ENCODE measurements at places on chromosomes 11 and 22.
A peak's percentile ranks its signal among the peaks of the same experiment; 100 is the strongest.

DNA sequence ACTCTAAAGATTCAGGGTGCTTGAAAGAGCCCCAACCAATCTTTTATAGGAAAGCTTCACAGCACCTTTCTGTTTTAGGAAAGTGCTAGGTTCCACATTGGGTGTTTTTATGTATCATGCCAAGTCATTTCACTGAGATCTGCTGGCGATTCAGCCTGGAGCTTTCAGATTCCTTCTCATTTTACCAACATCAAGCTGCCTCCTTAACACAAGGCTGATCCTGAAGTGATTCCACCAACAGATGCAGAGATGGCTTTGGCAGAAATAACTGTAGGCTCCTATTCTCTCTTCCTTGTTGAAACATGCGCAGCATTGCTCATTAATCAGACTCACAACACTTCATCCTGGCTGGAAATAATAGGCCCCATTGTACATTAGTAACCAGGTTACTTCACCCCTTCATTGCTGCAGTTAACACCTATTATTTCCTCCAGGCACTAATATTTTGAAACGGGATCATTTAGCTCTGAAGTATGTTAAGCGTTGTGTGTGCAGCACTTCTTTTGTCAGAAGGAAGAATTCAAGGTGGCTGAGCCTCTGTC, 89.0 kb downstream of the OPCML start:
- DNase-seq, result no peak

- DNase-seq, result no peak
Measured at GRCh38 chr11:20010156-20010850, 150.0 kb downstream of the DBX1 start.

GRCh38 chr11:100785148-100785983, 98.3 kb downstream of the ARHGAP42 start:
- DNase-seq, result no peak

GRCh38 chr11:1515082-1516060, 28.8 kb upstream of the MOB2 start:
- DNase-seq, result no peak

DNA sequence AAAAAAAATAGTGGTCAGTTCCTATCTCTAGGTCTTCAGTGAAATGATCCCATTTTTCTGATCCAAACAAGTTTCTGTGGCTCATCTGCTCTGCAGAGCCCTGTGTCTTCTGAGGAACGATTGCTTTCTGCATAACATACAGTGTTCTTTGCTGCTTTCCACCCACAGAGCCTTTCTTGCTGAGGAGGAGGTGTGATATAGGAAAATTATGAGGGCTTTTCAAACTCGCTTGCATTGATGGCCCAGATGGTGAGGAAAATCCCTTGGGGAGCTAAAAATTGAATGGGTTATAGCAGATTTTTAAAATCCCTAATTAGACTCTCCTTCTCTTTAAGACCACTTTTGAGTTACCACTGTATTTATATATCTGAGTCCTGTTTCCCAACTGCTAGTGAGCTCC, 31.3 kb downstream of the JAM3 start:
- no peak for DNase-seq

DNA sequence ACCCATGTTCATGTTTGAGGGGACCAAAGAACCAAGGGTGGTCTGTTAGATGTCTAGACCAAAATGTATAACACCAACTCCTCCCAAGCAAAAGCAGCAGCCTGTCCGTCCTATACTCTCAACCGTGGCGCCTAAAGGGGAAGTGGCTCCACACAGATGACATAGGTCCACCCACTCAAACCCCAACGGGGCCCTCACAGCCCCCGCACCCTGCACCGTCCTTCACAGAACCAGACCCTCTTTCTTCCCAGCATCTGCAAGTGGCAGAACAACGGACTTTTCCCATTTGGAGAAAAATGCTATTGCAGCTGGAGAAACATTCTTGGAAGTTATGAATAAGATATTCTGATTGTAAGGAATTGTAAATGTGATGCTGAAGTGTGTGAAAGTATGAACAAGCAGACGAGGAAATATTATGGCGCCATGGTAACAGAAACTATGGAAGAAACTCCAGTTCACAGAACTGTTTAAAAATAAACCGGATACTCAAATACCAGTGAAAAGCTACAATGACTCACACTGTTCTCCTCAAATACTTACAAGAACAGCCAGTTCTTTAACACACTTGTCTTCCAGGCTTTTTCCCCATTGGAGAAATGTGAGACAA, 76.5 kb upstream of the ARFGAP3 start:
- peak; percentile 63 for DNase-seq

- no peak for DNase-seq
Measured at GRCh38 chr11:132006884-132007580, 636.6 kb downstream of the NTM start.

DNA sequence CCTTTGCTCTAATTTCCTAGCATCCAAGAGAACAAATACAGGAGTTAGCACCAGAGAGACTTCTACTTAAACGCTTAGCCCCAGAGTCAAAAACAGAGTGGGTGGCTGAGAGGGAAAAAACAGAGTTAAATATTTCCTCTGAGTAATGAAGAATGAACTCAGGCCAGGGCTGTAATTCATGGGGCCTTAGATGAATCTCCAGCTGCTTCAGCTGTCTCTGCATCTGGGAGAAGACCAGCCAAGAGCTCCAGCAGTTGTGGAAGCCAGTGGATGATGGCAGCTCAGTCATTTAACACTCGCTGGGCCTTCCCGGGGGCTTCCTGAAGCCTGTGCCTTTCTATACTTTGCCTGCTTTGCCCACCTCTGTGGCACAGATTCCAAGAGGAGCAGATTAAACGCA, 5.7 kb upstream of the ADAMTS15 start:
- DNase-seq, result no peak

GRCh38 chr11:41309716-41310115, 149.7 kb downstream of the LRRC4C start:
- no peak for DNase-seq

GRCh38 chr11:32891657-32892354, 805 bp upstream of the QSER1 start:
- DNase-seq, result no peak

GRCh38 chr22:50252082-50253045, 1.3 kb upstream of the HDAC10 start:
- DNase-seq, result no peak

DNA sequence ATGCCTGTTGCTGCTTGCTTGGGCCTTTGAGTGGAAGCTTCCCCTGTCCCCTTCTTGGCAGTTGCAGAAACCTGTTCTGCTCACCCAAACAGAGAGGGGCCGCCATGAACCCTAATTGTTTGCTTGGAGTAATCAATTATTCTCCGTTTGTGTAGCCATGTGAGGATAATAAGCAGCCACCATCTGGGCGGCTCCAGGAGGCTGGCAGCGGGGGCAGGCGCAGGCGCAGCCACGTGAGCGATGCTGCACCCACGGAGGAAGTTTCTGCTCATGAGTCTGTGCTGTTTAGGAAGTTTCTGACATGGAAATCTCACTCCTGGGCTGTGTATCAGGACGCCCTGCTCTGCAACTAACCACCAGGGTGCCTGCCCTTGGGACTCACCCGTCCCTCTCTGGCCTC, 90.1 kb downstream of the MPPED1 start:
- no peak for DNase-seq

GRCh38 chr11:35116245-35116644, 22.7 kb upstream of the CD44 start:
- DNase-seq, result no peak

GRCh38 chr11:46200537-46201281, 76.8 kb upstream of the CREB3L1 start:
- no peak for DNase-seq

DNA sequence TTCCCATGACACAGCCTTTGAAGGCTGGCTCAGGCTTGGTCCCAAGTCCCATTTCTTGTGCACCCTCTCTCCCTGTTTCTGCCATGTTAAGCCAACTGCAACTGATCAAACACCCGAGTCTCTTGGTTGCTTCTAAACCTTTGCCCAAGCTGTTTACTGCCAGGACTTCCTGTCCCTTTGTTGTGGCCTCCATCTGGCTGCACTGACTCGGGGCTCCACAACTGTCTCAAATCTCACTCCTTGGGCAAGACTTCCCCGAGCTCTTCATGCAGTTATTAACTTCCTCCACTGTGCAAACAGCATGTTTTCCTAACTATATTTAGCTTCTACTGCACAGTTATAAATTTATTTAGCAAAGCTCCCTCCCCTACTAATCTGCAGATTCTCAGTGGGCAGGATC, 4.3 kb downstream of the VPREB1 start:
- DNase-seq, result no peak

- DNase-seq, result no peak
Measured at GRCh38 chr22:50260434-50260800, 1.1 kb downstream of the MAPK12 start.

DNA sequence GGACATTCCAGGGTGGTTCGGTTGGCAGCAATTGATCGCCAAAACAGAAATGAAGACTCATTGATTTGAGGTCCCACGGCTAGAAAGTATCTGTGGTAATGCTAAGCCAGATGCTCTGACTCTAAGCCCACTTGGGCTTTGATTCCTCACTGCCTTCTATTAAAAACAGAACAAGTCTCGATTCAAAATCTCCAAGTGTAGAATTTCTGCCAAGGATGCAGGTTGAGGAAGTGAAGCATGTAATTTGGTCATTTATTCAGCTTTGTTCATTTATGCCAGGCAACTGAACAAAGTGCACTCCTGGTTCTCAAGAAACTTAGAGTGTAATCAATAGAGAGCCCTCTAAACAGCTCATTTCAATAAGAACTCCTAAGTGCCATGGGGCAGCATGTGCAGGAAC, 2.3 kb upstream of the CEP295 start:
- DNase-seq, result no peak

DNA sequence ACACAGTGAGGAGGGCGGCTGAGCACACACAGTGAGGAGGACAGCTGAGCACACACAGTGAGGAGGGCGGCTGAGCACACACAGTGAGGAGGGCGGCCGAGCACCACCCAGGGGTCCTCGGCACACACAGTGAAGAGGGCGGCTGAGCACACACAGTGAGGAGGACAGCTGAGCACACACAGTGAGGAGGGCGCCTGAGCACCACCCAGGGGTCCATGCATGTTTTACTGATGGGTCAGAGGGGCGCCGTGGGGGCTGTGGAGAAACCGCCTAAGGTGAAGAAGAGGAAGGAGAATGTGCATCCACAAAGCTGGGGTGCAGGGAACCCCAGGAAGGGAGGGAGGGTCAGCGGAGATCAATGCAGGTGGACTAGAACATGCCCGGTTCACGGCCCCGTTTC, 461.8 kb downstream of the BRD1 start:
- DNase-seq, result no peak

GRCh38 chr11:6505577-6506240, 8.6 kb downstream of the DNHD1 start:
- no peak for DNase-seq

- no peak for DNase-seq
Measured at GRCh38 chr22:49930596-49931412, 12.4 kb downstream of the CRELD2 start.

GRCh38 chr11:109275931-109276330, 146.1 kb upstream of the C11orf87 start:
- no peak for DNase-seq

DNA sequence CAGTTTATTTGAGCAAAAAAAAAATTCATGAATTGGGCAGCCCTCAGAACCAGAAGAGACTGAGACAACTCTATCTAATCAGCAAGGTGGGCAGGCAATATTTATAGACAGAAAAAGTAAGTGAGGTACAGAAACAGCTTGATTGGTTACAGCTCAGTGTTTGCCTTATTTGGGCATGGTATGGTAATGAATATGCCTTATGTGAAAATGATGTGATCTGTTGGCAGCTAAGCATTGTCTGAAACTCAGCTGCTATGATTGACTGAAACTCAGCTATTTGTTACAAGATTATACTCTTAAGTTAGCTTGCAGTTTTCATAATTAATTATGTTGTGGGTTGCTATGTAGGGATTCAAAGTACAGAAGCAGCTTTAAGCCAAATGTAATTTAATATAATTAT, 127.6 kb downstream of the CNTN5 start:
- no peak for DNase-seq

- DNase-seq, result no peak
Measured at GRCh38 chr11:73053964-73054363, 88.2 kb downstream of the FCHSD2 start.

GRCh38 chr11:596374-596773, 19.4 kb downstream of the IRF7 start:
- no peak for DNase-seq

DNA sequence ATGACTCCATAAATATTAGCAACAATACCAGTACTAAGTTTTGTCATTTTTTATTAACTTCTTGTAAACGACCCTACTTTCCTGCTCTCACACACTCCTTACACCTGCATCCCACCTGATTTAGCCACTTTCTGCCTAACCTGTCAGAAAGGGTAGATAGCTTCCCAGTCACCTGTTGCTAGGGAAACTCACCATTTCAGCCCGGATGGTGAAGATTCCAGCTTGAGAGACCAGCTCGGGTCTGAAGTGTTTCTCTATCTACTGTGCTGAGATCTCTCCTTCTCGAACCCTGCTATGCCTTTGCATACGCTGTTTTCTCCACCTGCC, at the start of gene PARVG:
Gene PARVG, plus strand, starts transcription at position 220 of the 327 bp plus-strand sequence. CDS start 2,405 bp downstream, outside the sequence.
- DNase-seq, result no peak

- no peak for DNase-seq
Measured at GRCh38 chr11:76759517-76759916, 23.6 kb upstream of the TSKU start.

DNA sequence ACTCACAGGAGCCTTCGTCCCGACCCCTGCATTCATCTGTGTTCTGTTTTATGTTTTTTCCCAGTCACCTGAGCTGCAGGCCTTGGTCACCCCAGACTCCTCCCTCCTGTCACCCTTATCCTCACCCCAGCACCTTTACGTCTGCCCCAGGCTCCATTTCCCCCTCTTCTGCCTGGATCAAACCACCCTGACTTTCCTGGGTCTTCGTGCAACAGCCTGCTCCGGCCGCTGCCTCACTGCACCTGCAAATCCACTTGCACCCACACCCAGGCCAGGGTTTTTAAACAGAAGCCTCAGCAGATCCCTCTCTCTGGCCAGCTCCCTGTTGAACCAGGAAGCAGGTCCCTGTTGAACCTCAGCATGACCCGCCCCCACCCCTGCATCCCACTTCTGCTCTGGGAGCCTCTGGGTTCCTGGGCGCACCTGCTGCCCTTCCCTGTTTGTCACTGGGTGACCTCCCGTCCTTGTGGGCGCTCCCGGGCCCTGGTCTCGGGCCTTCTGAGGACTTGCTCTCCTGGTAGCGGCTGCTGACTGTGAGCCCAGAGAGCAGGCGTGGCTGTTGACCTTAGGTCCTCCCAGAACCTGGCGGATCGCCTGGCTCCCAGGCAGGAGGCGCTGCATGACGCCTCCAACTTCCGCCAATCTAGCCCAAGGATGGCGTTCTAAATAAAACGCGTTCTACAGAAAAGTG, 12.8 kb downstream of the MAPK8IP2 start:
- no peak for DNase-seq
